ENCODE measurements at places on chromosomes 1 and 21.

DNA sequence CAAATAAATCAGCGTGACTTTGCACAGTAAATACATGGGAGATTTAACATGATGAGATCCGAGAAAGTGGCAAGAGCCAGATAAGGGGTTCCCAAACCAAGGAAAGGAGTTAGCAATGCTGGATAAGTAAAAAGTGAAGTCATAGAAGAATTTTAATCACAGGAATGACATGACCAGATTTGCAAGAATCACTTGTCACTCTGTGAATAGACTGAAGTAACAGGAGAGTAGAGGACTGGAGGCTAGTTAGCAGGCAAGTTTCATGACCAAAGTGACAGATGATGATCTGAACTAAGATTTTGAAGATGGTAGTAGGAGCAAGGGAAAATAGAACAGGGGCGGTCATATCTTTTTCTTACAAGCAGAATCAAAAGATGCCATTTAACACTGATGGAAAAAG is 8.4 kb downstream of the CFH start:
- no peak for DNase-seq

DNA sequence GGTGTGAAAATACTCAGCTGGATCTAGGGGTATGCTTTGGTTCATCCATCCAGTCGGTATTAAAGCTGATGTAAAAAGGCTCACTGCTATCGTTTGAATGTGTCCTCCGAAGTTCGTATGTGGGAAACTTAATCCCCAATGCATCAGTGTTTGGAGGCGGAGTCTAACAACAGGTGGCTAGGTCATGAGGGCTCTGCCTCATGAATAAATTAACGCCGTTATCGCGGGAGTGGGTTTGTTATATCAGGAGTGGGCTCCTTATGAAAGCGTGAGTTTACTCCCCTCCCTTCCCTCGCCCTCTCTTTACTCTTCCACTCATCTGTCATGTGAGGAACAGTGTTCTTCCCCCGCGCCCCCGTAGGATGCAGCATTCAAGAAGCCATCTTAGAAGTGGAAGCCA is 48.9 kb upstream of the ZNF281 start:
- no peak for DNase-seq

GRCh38 chr1:226525750-226526149 is 22.8 kb upstream of the STUM start:
- DNase-seq, result no peak

- DNase-seq, result no peak
Measured at GRCh38 chr1:206049919-206050600, 2.9 kb upstream of the RHEX start.

GRCh38 chr1:95427525-95427924 is 193.5 kb downstream of the RWDD3 start:
- no peak for DNase-seq

- DNase-seq, result no peak
Measured at GRCh38 chr1:206006946-206007345, 3.8 kb upstream of the RAB7B start.

- peak; percentile 50 for DNase-seq
Measured at GRCh38 chr1:9490605-9491339, 48.5 kb upstream of the SLC25A33 start.

DNA sequence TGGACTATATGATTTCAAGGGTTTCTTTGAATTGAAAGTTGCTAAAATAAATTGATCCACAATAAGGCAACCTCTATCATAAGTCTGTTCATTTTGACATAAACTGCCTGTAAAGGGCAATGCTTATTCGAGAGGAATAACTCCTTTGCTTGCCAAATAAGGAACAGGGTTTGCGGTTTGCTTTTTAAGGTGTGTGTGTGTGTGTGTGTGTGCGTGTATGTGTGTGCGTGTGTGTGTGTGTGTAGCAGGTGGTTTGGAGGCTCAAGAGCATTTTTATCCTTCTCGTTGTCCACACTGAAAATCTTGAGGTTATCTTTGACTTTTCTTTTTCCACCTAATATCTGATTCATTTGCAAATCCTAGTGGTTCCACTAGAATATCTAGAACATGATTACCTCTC is 13.1 kb upstream of the NGF start:
- DNase-seq, result no peak

- no peak for DNase-seq
Measured at GRCh38 chr1:31297277-31298247, 730 bp downstream of the ZCCHC17 start.

DNA sequence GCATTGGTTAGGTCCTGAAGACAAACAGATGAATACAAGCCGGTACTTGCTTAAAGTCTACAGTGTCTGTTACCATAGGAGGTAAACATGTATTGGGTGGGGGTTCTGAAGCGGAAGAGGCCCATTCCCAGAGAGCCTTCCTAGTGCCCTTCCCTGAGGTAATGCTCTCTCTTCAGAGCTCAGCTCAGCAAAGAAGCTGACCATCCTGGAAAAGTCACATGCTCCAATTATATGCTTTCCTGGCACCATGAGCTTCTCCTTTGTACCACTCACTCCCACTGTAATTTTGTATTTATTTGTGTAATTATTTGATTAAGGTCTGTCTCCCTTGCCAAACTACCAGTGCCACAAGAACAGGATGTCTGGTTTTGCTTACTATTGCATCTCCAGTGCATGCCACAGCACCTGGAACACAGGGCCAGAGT is 42.0 kb downstream of the RAB3B start:
- no peak for DNase-seq

GRCh38 chr1:167517535-167518330 is 596 bp downstream of the CD247 start:
- DNase-seq, result no peak

- DNase-seq, result peak; percentile 85
Measured at GRCh38 chr1:201946224-201946908, at the start of gene LMOD1. Gene LMOD1 (minus strand): TSS chr1:201946548. CDS start chr1:201946340, 208 bp downstream.

DNA sequence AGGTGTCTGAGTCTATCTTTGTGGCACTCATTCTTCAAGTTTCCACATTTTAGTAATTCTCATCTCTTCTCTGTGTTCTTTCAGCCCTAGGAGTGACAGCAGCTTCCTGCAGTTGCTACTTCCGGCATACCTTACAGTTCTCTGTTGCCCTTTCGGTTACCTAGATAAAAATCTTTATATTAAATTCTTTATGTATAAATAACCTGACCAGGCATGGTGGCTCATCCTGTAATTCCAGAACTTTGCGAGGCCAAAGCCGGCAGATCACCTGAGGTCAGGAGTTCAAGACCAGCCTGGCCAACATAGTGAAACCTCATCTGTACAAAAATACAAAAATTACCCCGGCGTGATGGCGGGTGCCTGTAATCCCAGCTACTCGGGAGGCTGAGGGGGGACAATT is 62.9 kb downstream of the CDKN2C start:
- no peak for DNase-seq

- DNase-seq, result no peak
Measured at GRCh38 chr1:178571807-178572206, 58.9 kb downstream of the TEX35 start.

DNA sequence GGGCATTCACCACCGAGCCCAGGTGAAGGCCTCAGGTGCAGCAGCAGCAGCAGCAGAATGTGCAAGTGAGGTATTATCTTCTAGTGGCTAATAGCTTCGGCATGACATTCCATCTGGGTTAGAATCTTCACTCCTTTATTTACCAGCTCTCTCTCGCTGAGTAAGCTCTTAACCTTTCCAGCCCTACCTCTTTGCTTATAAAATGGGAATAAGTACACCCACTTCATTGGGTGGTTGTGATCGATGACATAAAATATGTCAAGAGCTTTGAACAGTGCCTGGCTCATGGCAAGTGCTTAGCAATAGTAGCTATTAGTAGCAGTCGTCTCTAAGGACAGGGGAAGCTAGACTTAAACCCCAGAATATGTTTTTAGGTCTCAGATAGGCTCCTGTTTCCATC is 149.5 kb downstream of the NOS1AP start:
- no peak for DNase-seq

DNA sequence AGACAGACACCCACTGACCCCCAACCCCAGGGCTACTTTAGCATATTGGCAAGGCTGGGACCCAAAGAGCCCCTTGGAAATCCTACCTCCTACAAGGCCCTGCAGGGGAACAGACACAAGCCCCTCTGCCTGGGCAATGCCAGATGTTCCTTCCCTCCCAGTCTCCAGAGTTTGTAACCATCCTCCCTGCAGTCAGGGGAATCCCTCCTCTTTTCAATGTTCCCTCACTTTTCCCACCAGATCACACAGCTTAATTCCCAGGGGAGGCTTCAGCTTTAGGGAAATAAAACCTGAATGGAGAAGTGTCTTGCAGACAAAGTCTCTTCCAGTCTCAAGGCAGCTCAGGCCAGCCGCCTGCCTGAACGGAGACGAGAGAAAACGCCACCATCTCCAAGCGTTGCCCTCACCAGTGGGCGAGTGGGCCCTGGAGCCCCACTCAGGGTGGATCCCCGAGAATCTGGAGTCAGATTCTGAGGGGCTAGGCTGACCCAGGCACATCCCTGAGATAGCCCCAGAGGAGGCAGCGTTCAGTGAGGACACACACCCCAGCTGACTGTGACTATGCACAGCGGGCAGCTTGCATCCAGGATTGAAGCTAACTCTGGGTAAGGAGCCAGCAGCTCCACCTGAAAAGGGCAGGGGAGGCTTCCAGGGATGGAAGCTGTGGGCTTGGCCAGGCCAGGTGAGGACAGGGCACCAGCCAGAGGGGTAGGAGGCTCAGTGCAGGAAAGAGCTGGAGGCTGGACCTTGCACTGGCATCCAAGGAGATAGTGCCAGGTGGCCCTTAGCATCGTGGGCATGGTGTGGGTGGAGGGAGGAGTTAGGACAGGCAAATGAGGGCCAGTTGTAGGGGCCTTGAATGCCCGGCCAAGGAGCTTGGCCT is 44.0 kb upstream of the ZC3H12A start:
- no peak for DNase-seq

DNA sequence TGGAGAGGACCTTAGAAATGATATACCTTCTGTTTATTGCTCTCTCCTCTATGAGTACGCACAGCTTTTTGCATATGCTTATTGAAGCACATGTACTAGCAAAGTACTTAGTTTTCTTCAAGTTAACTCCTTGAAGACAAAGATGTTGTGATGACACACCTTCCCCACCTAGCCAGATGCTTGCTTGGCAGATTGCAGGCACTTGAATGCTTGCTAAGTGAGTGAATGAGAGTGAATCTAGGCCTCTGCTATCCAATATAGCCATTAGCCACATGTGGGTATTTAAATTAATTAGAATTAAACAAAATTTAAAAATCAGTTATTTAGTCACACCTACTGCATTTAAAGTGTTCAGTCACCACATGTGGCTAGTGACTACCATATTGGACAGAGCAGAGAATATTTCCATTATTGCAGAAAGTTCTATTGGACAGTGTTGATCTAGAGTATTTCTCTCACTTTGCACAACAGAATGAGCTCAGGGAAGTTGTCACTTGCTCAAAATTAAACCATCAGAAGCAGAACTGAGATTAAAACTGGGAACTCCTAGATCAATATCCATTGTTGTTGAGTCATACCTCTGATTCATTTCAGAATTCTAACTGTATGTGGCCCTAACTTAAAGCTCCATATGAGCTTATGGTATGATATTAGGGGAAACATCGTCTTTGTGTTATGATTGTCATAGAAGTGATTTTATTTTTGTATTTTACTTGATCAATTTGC is 8.6 kb upstream of the EEIG2 start:
- no peak for DNase-seq
